ENCODE measurements at places on chromosomes 4 and X.

DNA sequence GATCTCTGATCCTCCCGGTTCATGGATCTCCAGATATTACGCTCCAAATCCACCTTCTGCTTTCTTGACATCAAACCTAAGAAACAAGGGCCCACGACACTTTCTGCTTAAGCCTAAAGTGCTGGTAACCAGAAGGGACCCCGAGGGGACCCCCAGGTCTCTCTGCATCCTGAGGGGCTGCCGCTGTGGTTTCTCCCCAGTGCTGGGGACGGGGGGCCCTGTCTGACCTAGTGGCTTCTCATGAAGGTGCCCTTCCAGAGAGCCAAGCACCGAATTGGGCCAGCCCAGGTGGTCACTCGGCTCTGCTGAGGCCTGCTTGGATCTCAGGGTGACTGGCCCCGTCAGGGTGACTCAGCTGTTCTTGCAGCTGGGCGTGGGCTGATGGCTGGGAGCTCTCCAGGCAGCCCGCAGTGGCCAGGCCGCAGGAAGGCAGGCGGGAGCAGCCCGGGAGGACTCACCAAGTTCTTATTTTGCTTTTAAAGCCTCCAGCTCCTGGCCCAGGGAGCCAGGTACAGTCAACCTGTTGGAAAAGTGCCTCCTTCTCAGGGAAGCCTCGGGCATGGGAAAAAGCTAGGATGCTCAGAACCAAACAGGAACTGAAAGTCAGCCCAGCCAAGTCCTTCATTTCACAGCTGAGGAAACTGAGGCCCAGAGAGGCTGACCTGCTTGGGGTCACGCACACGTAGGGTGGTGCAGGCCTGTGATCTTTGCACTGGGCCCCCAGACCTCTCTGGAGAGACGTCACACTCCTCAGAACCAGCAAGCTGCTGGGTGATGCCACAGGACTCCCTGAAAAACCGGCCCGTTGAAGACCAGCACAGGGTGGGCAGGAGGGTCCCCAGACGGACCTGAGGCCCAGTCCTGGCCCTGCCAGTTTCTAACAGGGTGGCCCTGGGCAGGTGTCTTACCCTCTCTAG is 16.7 kb downstream of the BLOC1S4 start:
- DNase-seq: no peak

DNA sequence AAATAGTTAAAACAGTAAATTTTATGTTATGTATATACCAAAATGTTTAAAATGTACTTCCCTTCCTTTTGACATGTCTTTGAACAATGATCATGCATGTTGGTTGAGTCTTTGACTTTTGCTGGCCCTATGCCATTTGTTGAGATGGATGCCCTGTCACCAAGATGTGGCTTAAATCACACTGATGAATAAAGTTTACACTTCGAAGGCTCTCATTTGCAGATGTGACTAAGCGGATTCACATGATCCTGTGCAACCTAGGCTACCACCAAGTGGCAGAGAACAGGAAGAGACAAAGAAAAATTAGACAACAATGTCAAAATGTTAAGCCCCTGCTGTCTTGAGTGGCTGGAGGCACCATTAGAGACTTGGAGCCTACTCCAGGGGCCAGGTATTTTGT is 139.9 kb downstream of the RAB28 start:
- no peak for DNase-seq

DNA sequence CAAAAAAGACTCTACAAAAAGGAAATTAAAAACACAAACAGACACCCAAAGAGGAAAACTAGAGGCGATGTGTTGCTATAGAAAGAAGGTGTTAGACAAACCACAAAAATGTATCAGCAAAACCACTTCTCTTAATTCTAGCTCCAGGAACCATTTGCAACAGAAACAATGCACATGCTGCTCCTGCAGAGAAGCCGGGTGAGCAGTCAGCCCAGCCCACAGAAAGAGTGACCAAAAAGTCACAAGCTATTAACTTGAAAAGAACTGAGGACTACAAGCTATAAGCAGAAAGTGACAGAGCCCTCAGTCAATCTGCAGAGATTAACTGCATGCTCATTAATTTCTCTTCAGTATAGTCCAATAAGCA is 96.2 kb upstream of the KLHL13 start:
- DNase-seq: no peak

DNA sequence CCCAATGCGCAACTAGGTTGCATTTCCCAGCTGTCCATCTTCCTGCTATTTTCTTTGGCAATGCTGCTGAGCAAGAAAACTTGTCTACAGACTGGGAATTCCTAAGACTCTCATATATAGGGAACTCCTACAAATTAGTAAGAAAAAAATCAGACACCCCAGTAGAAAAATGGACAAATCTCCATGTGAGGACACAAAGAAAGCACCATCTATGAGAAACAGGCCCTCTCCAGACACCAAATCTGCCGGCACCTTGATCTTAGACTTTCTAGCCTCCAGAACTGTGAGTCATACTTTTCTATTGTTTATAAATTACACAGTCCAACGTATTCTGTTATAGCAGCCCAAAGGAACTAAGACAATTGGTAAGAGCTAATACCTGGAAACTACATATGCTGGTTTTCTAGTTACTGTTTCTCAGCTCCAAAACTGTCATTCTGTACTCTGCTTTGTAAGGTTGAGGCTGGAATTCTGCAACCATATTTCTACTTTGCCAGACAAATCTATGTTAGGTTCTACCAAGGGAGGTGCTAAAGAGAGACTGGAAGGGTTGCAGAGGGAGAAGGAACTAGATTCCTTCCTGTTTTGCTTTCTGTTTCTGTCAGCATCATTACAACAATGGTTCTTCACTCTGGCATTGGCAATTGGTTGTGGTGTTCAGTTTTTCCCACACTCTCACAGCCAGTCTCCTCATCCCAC is 35.7 kb upstream of the FAM241A start:
- DNase-seq: no peak
